GM13976 (cell line): ENCODE measurements at places on chromosomes 7 and 10.

GRCh38 chr7:53947732-53948131 lies 594.4 kb upstream of the VSTM2A start:
- DNase-seq = no peak

- no peak for DNase-seq
These were observed 7.2 kb downstream of the LBX1 start for GRCh38 chr10:101221963-101222531.

DNA sequence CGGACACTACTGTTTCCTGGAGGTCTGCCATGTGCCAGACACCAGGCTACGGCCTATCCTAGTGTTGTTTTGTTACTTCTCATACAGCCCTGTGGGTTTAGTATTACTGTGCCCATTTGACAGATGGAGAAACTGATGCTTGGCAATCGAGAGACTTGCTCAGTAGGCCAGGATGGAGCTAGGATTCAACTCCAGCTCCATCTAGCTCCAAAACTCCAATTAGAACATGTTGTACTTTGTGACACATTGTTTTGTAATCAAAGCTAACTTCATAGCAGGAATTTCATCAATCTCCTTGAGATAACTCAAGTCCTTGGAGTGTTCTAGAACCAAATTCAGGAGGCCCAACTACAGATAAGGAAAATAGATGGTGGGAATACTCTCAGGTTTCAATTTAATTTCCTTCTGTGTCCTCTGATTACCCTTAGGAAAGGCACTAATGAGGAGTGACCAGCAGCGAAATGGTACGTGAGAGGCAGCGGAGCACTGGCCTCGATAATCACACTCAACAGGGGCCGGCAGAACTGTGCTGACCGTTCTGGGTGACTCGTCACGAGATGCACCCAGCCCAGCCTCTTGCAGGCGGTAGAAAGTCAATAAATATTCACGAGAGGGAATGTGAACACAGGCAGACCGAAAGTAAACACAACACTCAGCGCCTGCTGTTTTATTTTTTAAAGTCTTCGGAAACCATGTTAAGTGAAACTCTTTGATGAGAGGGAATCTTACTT lies 269.6 kb upstream of the NEBL start:
- DNase-seq = no peak

DNA sequence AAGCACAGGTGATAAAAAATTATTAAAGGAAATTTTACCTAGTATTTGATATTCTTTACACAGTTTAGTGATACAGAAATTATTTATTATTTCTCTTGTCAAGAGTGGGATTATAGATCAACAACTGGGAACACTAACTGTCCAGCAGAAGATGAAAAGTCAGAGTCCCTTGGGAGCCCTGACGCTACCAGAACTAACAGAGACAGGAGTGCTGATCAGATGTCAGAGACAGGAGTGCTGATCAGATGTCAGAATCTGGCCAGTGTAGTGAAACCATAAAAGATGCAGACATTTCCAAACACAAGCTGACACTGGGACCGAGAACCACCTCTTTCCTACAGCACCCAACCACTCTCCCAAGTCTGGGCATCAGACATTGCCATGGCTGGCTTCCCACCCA lies 828.2 kb downstream of the TNS3 start:
- DNase-seq = no peak

DNA sequence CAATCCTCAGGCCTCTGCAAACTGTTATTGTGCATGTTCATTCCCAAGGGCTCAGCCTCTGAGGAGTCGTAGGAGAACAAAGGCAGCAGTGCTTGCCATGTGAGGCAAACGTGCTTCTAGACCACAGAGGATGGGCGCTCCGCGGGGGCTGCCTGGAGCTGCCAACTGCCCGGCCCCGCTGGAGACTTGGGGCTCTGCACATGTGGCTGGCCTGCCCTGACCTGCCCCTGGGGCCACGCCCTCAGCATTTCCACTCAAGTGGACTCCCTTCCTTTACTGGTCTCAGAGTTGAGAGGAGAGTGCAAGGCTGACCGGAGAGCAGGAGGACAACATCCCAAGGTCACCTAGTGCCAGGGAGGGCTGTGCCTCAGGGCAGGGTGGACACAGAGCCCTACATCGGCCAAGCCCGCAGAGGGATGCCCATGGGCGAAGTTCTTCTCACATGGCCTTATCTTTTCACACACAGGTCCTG lies 222.3 kb upstream of the ZNF32 start:
- no peak for DNase-seq

DNA sequence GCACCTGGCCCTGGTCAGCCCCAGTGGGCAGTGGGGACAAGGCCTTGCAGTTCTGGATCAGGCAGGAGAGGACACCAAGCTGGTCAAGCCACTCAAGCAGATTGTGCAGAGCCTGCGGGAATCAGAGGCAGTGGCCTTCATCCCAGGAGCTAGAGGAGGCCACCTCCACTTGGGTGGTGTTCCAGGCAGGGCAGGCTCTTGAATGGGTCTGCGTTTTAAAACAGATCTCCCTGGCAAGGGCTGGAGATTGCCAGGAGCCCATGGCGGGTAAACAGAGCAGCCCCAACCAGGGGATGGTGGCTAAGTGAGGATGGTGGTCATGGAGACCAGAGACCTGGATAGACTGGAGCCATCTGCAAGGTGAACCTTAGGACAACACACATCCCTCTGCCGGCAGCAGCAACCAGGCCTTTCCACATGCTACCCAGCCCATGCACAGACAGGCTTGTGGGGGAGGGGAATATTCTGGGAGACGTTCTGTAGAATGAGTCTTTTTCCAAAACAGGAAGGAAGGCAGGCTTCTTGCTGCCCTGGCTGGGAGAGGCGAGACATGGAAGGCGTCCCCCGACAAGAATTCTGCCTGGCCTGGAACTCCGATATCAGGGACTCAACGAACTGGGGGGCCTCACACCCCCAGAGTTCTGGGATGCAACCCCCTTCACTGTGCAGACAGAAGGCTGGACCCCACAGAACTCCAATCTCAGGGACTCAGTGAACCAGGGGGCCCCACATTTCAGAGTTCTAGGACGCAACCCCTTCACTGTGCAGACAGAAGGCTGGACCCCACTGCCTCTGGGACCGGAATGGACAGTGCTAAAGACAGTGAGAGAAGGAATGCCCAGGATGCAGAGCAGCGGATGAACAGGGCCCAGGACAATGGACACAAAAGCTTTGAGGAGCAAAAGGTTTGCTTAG lies 264.8 kb downstream of the PTPRN2 start:
- no peak for DNase-seq

DNA sequence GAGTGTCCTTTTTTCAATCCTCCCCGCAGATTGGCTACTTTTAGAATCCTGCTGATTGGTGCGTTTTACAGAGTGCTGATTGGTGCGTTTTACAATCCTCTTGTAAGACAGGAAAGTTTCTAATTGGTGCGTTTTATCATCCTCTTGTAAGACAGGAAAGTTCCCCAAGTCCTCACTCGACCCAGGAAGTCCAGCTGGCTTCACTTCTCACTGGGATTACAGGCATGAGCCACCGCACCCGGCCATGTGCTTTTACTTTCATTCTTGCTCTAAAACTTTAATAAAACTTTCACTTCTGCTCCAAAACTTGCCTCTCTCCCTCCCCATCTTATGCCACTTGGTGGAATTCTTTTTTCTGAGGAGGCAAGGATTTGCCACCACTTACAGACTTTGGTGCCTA lies 17.0 kb upstream of the WAPL start:
- DNase-seq = no peak

DNA sequence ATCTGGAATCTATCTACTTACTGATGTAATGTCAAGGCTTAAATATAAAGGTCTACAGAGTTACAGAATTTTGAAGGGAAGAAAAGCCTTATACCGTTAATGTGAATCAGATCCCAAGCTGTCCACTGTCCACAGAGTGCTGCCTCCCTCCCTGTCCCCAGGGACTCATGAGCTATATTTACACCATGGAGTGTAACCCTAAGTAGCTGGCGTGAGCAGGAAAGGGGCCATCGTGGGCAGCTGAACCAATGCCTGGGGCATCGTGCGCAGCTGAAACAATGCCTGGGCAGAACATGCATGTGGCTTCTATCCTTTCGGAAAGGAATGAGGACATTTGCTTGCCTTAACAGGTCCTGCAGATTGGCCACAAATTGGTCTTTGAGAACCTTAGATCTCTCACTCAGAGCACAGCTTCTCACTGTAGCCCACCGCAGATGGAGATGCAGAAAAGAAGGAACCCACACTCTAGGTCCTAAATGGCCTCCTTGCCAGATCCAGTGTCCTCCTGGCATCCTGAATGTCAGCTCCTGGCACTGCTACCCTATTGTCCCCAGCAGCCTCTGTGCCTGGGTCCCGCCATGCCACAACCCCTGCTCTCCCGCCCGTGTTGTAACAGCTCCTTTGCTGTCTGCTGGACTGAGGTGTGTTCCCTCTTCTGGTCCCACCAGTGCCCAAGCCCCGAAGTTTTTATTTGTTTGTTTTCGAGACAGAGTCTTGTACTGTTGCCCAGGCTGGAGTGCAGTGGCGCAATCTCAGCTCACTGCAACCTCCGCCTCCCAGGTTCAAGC lies 30.3 kb downstream of the CCDC3 start:
- DNase-seq = no peak

DNA sequence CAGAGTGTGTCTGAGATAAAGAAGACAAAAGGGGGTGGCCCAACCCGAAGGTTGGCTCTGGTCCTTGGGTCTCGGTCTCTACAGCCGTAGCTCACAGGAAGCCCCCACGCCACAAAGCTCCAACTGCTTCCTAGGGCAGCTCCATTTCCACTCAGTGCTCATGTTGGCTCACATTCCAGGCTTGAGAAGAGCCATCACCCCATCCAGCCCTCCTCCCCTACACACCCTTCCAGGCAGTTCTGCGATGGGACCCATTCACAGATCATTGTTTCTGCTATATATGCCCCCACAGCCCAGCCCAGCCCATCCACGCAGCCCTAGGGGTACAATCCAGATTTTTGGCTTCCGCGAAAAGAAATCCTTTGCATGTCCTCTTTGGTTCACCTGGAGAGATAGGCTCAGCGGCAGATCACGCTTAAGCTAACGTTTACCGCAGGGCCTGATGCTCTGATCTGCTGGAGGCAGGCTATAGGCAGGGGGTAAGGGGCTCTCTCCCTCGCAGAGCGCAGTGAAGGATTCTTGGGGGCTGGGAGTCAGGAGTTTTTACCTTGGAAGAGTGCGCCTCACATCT lies 6.2 kb upstream of the HOXA11 start:
- no peak for DNase-seq

GRCh38 chr7:157520249-157520648 lies 183.4 kb downstream of the DNAJB6 start:
- DNase-seq = no peak

GRCh38 chr7:15459018-15459615 lies 102.7 kb downstream of the AGMO start:
- DNase-seq = no peak

- DNase-seq = no peak
These were observed 36.3 kb downstream of the LAMB4 start for GRCh38 chr7:108093851-108094331.

DNA sequence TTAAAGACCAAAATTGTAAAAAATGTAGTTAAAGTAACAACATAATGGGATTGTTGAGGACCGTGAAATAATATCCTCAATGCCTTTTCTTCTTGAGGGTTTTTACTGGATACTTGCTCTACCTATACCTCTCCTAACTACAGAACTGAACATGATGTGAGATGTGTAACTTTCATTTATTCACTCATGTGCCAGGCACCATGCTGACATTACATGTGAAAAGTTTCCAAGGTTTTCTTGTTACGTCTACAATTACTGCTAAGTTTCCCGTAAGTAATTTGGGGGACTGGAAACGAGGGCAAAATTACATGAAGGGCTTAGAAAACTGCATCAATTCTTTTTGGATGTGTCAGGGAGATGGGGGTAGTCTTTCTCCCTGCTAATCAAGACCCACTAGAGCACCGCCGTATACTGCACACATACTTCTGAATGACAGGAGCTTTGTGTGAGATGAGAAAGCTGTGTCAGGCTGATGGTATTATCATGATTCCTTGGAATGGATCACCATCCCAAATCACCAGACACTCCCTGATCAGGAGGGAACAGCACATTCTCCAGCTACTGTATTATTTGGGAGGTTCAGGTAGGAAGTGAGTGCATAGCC lies 41.8 kb downstream of the PTPRZ1 start:
- no peak for DNase-seq

- no peak for DNase-seq
These were observed 154.8 kb downstream of the CHN2 start for GRCh38 chr7:29349362-29349761.

DNA sequence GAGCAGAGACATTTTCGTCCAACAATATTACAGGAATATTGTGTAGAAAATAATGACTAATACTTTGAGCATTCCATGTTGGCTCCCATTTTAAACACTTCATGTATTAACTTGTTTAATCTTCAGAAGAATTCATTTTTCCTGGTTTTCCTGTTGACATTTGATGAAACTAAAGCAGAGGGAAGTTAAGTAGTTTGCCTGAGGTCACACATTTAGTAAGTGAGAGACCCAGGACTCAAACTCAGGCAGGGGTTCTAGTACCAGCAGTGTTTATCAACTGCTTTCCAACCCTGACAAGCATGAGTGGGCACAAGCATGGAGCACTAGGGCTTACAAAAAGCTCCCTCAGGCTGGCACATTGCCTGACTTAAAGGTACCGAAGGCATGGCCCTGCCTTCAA lies 719.1 kb downstream of the AUTS2 start:
- no peak for DNase-seq

DNA sequence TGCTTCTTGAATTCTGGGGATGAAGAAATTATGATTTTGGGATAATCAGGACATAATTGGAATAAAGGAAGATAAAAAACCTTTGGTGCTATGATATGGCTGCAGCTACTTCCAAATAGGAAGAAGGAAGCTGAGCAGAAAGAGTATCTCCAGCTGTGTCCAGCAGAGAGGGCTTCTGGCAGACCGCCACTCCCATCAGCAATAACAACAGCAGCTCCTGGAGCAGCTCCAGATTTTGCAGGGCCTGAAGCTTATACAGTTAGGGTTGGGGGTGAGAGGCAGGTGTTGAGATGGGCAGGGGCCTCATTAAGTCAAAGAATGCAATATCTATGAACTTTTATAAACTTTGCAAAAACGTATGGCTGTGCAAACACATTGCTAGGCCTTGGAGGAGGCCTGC lies 62.3 kb downstream of the C10orf120 start:
- no peak for DNase-seq

- DNase-seq = no peak
These were observed 230.4 kb downstream of the ACTR3B start for GRCh38 chr7:152989889-152990380.

- DNase-seq = no peak
These were observed 108.4 kb upstream of the AGK start for GRCh38 chr7:141442781-141443180.

DNA sequence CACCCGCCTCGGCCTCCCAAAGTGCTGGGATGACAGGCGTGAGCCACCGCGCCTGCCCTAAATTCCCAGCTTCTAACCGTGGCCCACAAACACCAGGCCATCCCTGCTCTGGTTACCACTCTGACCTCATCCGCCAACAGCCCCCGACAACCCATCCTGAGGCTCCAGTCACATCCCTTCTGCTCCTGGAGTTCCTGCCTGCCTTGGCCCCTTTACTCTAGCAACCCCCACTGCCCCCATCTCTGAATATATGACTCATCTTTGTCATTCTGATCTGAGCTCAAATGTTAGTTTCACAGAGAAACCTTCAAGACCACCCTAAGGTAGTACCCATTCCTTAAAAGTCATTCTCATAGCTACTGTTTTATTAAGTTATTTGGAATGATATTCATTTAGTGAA lies 26.6 kb downstream of the RHEB start:
- no peak for DNase-seq

- no peak for DNase-seq
These were observed 24.1 kb downstream of the UBE2D1 start for GRCh38 chr10:58358947-58359346.

- DNase-seq = no peak
These were observed 1052.6 kb downstream of the REEP3 start for GRCh38 chr10:64573623-64574325.
